ENCODE measurements at places on chromosomes 2 and 18.

DNA sequence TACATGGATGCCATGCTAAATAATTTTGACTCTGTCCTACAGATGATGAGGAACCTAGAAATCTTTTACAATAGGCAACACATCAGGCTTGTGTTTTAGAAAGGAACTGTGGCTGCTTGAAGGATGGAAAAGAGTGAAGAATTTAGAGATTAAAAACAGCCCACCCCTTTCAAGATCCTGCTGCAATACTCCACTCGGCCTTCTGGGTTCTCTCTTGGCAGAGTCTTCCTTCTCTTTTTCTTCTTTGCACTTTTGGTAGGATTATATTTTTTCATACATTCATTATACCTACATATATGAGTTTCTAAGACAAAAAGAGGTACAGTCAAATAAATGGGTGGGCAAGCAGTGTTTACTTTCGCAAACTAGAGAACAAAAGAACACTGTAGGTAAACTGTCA, 474.3 kb downstream of the ERBB4 start:
- DNase-seq, result no peak

DNA sequence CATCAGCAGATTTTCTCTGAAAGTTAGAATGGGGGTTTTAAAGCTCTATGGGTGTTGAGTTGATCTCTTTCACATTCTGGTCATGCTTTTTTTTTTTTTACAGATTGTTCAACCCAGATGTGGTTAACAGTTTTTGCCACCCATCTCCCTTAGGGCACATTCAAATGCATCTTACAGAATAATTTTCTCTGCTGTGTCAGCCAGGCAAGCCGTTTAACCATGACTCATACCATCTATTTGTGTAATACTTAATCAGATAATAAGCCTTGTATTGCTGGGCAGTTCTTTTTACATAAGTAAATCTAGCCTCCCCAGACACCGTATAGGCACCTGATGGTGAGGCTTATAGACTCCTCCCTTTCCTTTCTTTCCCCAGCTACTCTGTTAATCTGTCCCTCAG, 62.0 kb downstream of the TGIF1 start:
- DNase-seq, result peak; percentile 58

- DNase-seq, result no peak
Measured at GRCh38 chr2:239327536-239328350, 73.1 kb downstream of the HDAC4 start.

DNA sequence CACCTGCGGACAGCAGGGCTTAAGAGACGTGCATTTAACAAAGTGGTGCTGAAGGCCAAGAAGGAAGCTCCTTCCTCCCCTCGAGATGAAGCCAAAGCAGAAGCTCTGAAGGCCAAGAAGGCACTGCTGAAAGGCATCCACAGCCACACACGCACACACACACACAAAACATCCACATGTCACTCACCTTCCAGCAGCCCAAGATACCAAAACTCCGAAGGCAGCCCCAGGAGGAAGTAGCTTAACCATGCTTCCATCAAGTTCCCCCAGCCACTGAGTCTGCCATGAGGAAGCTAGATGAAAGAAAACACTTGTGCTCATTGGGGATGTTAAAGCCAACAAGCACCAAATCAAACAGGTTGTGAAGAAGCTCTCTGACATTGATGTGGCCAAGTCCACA, 175.7 kb upstream of the POU3F3 start:
- DNase-seq, result no peak

GRCh38 chr2:209390839-209391238, 33.0 kb upstream of the MAP2 start:
- no peak for DNase-seq

DNA sequence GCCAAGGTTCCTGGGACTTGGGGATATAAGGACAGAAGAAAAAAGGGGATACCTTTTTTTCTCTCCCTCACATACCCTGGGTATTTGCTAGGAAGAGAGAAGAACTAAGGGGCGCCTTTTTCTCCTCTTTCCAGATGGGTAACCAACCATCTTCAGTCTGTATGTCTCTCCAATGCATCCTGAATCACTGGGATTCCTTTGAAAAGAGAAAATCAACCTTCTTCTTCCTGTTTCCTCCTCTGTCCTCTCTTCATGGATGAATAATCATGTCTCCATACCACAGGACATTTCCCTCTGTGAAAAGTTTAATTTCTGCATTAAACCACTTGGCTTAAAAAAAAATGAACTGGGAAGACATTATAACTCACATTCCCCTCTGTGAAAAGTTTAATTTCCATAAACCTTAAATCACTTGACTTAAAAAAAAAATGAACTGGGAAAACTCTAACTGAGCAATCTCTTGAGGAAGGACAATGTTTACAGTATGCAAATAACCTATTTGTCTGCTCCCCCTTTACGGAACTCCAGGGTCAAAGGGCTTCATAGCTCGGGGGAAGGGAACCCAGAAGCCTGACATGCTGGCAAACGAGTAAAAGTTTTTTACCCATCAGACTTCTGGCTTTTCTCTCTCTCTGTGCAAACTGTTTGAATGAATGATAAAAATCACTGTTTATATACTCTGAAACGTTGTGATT, 56.7 kb upstream of the FAM98A start:
- DNase-seq, result no peak

- DNase-seq, result no peak
Measured at GRCh38 chr2:15795426-15795825, 144.9 kb upstream of the MYCN start.

DNA sequence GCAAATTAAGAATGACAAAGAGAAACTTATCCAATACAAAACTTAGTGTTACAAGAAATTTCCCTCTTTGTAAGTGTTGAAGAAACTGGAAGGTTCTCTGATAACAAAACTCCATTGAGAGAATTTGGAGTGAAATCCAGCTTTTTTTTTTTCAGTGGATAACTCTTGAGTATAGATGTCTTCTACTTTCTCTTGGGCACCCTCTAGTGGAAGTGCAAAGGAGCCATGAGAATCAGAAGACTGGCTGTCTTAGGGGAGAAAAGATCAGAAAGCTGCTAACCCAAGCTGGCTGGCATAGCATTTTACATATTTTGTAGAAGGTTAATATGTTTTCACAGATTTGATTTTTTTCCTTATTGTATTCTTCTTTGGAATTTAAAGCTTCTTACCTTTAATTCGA, 138.8 kb upstream of the SATB2 start:
- no peak for DNase-seq

GRCh38 chr2:61354543-61355197, 116.2 kb downstream of the USP34 start:
- no peak for DNase-seq

DNA sequence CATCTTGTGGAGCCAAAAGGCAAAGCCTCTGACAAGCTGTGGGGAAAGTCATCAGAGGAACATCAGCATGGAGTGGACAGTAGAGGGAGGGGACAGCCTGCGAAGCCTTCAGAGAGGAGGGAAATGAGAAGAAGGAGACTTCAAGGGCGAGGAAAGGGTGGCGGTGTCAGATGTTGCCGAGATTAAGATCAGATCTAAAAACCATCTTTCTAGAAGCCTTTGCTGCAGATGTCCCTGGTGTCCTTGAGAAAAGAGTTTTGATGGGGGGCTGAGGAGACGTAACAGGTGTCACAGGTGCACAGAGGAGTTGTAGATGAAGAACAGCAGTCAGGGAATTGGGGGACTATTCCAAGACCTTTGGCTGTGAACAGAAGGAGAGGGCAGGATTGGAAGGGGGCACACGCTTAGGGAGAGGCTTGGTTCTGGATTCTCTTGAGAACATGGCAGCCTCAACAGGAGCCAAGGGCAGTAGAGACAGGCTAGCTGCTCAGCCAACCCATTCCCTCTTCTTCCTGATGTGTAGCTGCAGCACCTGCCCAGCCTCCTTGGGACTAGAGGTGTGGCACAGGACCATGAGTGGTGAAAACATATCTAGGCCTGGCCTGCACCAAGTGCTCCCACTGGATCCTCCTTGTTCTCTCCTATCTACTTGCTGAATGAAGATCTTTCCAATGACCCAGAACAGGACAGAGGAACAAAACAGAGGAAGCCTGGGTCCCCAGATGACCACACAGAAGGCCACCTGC, 22.7 kb upstream of the NCL start:
- no peak for DNase-seq

DNA sequence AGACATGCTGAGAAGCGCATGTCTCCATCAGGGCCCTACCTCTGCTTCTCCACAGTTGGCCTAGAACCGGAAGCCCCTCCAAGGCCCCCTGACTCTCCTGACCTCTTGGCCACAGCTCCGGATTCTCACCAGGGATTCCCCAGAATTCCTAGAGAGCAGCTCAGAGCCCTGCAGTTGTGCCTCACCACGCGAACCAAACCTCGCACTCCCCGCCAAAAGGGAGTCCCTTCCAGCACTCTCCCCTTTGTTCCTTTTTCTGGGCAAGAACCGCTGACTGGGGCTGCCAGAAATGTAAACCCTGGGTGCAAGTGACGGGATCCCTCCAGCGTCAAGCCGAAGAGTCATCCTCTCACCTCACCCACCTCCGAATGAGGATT, 36.7 kb downstream of the AFF3 start:
- DNase-seq, result no peak

GRCh38 chr18:75346671-75347070, 80.8 kb downstream of the SMIM21 start:
- no peak for DNase-seq

DNA sequence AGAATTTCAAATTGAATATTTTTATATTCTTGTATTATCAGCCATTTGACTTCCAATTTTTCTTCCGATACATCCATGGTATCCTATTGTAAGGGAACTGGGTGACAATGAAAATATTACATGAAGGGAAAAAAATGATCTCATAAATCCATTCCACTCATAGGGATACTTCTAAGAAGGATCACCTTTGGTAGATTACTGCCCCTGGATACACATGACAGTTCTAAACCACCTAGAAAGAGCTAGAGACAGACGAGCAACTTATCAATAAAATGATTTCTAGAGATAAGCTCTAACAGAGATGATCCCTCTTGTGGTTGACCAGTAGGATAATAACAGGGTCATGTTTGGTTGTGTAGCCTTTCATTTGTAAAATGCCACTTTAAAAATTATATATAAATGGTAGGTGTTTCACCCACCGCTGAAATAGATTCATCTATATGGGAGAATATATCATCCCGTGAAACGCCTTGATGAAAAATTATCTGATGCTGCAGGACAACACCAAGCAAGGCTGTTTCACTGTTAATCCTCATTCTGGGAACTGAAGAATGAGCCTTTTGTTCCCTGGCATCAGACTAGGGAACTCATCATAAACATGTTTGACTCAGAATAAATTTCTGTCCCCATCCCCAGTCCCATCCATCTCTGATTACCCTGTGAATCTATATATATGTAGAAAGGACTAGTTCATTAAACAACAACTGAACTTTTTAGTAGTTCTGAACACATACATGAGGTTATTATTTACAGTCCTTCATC, 180.0 kb downstream of the TCF4 start:
- DNase-seq, result no peak

DNA sequence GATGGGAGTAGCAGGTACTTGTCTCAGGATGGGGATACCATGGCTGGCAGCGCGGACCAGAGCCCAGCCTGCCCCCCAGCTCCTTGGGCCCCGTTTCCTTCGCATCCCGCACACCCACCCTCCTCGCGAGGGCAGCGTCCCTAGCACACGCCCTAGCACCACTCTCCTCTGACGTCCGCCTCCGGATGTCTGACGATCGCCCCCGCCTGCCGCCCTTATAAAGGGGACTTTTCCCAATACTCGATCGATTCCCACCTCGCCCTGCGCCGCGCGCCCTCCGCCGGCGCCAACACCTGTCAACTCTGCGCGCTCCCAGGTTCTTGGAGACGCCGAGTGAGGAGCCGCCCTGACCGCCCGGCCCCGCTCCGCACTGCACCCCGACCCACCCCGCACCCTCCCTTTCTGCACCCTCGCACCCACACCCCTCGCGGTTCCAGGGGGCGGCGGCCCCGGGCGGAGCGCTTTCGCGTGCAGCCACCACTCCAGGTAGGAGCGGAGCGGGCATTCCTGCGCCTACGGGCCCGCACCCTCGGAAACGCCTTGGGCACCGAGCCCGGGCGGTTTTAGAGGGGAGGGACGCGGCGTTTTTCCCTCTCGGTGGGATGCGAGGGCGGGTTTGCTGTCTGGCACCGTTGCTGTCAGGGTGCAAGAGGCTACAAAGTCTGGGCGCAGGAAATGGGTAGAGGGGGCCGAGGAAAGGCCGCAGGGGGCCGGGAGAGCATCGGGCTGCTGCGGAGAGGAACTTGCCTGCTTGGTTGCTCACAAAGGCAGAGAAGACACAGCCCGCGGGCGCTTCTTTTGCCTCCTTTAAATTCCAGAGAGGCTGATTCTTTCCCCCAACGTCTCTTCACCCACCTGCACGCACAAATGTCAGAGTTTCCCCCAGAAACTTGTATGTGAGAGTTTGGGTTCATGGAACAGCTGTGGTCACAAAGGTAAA, at the start of gene SLC5A7:
Gene SLC5A7 (plus strand): TSS at position 247 of the 940 bp plus-strand sequence. CDS start 1,632 bp downstream, outside the sequence.
- no peak for DNase-seq

DNA sequence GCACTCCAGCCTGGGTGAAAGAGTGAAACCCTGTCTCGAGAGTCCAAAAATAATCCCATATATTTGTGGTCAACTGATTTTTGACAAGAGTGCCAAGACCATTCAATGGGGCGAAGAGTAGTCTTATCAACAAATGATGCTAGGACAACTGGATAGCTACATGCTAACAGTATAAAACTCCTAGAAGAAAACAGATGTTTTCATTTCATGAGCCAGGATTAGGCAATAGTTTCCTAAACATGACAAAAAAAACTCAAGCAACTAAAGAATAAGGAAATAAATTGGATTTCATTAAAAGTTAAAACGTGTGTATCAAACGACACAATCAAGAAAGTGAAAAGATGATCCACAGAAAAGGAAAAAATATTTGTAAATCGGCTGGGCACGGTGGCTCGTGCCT, 6.3 kb downstream of the LIMS2 start:
- no peak for DNase-seq

DNA sequence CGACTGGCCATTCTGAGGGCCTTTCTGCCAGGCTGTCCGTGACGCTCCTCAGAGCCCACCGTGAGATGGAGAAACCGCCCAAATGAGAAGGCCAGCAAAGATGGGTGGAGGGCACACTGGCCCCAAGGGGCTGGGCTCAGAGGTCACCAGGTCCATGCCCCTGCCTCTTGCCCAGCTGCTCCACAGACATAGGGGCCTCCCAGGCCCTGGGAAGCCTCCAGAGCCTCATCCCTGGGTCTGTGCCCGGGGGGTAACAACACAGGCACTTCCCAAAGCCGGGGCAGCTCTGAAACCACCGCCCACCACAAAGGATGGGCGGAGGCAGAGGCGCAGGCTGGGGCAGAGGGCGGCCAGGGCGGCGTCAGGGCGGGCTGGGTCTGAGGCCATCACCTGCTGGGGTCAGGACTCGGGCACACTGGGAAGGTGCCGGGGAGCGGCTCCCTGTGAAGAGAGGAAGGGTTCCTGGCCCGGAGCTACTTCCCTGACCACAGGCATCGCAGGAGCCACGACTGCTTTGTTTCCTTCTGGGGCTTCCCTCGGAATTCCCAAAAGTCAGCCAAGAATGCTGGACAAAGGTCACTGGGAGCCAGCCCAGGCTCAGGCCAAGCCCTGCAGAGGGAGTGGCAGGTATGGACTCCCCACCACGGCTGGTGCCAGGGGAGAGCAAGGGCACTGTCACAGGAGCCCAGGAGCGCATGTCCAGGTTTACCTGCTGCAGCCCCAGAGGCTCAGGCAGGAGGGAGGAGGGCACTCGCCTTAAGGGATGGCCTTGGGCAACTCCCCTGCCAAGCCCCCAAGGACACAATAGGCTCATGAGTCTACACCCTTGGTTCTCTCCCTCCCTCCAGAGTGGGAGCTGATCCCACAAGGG, 9.4 kb downstream of the CYP26B1 start:
- no peak for DNase-seq

Data from stromal cell of bone marrow (primary cell).